Renal cortical epithelial cell (primary cell): ENCODE measurements at places on chromosomes 12 and 14. TPM values are rescaled to one million over a fixed set of nuclear protein-coding genes. Genes with fewer than 3 reads are reported as not detected.

DNA sequence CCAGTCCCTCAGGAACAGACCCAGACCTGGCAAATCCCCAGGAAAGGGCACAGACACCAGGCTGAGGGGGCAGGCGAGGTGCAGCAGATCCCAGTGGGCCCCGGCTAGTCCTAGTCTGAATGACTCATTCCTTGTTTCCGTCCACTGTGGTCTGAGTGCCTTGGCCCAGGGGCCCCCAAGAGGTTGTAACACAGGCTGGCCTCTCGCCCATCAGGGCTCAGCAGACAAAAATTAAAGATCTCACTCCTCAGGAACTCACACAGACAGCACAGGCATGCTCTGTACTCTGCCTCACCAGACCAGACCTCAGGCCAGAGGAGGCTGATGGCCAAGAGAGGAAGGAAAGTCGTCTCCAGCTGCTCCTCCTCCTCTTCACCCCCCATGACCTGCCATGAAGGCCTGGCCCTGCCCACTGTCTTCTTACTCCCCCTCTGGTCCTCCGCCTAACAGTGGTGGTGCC is 7.7 kb upstream of the LTBP2 start:
- DNase-seq = peak; percentile 94

GRCh38 chr12:98154850-98155249 is 360.5 kb upstream of the TMPO start:
- DNase-seq = peak; percentile 4

DNA sequence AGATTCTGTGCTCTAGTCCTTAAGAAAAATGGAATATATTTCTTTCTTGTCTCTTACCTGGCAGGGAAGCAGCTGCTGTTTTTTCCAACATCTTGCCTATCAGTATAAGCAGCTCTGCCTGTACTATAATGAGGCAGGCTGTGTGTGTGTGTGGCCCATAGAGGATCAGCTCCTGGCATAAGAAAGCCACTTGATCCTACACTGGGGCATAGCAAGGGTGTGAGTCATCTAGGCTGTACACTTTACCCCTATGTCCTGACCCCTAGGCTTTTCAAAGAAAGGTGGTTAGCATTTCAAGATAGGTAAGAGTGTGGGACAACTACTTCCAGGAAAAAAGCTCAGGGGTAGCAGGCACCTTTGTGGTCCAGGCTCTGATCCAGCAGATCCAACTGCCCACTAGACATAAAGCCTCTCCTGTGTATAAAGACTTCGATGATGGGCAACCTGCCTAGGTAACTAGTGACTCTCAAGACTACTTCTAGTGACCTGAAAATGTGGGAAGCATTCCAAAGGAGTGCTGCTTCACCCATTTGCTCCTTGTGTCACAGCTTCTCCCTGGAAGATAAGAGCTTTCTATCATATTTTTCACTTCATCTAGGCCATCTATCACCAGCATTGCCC is 4.9 kb upstream of the SENP1 start:
- peak; percentile 39 for DNase-seq

- DNase-seq = no peak
These were observed 89.0 kb downstream of the SETD3 start for GRCh38 chr14:99391671-99392070.

DNA sequence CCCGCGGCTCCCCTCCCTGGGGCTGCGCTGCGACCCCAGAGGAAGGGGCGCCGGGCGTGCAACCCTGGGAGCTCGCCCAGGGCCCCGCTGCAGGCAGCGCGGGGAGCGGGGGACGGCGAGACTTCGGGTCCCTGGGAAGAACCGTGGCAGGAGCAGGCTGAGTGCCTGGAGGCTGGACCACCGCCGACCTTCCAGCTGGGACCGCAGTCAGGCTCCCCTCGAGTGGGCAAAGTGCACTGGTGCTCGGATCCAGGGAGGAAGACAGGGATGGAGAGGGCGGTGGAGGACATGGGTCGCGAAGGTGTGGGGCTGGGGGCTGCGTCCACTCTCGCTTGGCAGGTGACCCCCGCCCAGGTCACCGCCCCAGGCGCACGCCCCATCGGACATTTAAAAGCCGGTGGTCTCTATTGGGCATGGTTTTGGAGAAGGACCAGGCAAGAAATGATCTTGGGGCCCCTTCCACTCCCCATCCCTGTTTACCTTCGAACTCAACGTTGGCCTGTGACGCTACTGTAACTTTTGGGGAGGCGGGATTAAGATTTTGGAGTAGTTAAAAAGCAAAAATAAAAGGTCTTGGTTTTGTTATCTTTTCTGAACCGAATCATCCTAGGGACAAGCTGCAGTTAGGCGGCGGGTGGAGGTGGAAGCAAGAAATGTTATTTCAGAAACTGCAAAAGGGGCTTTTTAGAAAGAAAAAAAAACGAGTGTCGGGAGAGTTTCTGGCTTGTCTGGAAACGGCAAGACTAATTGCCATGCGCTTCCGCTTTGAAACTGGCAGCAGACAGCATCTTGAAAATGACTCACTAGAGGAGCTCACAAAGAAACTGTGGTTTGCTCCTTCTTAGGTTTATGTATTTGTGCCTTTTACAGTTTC is 1.0 kb downstream of the ELK3 start:
- DNase-seq = peak; percentile 91

GRCh38 chr12:130990034-130990433 is 36.3 kb downstream of the ADGRD1 start:
- no peak for DNase-seq

DNA sequence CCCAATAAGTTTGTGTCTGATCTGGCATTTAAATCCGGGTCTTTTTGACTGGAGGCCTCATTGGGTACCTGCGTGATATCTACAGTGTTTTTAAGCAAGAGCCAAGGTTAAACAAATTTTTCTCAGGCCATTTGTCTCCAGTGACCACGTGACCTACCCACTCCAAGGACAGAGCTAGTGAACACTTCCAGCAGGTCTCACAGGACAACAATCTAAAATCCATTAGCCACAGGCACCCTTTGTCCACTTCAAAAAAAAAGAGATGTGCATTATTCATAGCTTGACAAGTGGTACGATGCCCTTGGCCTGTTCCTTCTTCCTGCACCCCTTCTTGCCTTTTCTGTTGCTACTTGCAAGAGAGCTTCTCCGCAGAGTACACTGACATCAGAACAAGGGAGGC is 109.6 kb upstream of the GSC start:
- no peak for DNase-seq

DNA sequence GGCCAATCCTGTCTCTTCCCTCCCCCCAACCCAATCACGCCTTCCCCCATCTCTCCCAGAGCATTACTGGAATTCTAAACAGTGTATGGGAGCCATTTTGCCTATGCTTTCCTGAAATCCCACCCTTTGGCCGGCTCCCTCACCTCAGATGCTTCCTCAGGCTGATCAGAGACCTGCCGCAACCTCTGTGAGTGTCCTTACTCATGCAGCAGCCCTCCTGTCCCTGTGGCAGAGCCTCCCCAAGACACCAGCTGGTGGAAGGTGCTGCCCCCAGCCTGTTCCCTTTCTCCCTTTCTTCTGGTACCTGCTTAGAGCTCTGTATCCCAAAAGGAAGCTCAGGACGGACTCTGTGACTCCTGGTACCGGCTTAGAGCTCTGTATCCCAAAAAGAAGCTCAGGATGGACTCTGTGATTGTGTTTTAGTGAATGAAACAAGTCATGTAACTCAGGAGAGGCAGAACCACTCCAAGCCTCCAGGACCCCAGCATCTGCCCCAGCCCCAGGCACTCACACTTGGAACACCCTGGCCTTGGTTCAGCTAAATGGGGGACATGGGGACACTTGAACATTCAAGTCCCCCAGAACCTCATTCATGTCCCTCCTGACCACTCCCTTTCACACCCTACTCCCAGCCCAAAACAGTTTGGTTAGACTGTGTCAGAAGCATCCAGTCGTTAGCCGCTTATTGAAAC is 29.3 kb upstream of the RIN3 start:
- no peak for DNase-seq

DNA sequence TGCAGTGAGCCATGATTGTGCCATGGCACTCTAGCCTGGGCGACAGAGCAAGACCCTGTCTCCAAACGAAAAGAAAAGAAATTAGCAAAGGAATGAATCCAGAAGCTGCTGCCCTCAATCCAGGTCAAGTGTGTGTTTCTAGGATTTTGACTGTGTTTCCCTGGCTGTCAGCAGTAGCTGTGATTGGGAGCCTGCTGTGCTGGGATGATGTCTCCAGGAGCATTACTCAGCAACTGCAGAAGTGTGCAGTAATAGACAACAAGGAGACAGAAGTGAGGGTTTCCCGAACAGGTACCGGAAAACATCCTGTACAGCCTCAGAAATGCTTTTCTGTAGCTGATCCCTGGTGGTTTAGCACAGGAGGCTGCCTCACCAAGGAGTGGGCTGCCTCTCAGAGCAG is 492.5 kb downstream of the FUT8 start:
- no peak for DNase-seq

CCDC196 gene
- total RNA-seq = not detected in 2 replicates

DHRS2 gene
- under 0.01 TPM in 1 of 2 replicates, not detected in the other for total RNA-seq

OAS1 gene
- total RNA-seq = 3.7 and 24.8 TPM in 2 replicates

PDZRN4 gene
- 0.17 and 0.25 TPM in 2 replicates for total RNA-seq

MIP gene
- 0.15 TPM in 1 of 2 replicates, not detected in the other for total RNA-seq

CTSG gene
- total RNA-seq = not detected in 2 replicates

CRACR2A gene
- total RNA-seq = 1.6 and 1.7 TPM in 2 replicates

HEBP1 gene
- 5.9 and 30.0 TPM in 2 replicates for total RNA-seq

INHBC gene
- not detected in 2 replicates for total RNA-seq
